HTR-8/SVneo (cell line): ENCODE measurements at places on chromosomes 6 and 20.
A peak's percentile ranks its signal among the peaks of the same experiment; 100 is the strongest.

DNA sequence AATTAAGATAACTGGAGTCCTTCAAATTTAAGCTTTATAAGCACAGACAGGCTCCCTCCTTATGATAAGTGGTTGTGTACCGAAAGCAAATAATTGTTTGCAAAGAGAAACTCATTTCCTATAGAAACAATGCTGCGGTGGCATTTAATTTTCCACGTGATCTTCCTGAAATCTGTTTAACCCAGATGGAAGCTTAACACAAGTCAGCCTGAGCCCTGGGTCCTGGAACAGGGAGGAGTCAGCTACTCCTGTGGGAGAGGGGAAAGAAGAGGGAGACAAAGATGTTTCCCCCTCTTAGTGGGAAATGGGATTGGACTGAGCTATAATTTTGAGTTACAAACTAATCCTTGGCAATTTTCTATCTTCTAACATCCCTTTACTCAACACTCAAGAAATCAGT lies 136.5 kb downstream of the ELOVL4 start:
- no peak for DNase-seq

DNA sequence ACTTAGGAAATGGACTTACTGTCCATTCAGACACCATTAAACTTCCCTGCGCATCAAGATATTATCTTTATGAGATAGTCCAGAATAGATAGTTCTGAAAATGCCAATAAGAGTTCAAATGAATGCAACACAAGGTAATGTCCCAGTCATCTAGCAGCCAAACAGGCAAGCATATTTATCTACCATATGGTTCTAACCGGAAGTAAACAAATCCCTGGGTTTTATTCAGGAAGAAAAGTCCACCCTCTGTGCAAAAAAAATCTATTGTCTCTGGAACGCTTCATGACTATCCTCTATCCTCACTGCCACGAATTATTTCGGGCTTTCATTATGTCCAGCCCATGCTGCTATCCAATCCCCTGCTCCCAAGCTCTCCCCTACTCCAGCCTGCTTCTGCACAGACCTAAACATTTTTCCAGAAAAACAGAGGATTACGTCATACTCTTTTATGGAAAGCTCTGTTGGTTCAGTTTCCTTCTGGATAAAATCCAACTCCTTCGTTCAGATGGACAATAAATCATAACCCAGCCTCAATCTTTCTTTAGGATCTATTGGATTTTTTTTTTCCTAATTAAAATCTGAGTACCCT lies 11.4 kb downstream of the PPIL6 start:
- DNase-seq = no peak

- no peak for DNase-seq
These were observed 11.2 kb upstream of the PRIM2 start for GRCh38 chr6:57306273-57306672.

DNA sequence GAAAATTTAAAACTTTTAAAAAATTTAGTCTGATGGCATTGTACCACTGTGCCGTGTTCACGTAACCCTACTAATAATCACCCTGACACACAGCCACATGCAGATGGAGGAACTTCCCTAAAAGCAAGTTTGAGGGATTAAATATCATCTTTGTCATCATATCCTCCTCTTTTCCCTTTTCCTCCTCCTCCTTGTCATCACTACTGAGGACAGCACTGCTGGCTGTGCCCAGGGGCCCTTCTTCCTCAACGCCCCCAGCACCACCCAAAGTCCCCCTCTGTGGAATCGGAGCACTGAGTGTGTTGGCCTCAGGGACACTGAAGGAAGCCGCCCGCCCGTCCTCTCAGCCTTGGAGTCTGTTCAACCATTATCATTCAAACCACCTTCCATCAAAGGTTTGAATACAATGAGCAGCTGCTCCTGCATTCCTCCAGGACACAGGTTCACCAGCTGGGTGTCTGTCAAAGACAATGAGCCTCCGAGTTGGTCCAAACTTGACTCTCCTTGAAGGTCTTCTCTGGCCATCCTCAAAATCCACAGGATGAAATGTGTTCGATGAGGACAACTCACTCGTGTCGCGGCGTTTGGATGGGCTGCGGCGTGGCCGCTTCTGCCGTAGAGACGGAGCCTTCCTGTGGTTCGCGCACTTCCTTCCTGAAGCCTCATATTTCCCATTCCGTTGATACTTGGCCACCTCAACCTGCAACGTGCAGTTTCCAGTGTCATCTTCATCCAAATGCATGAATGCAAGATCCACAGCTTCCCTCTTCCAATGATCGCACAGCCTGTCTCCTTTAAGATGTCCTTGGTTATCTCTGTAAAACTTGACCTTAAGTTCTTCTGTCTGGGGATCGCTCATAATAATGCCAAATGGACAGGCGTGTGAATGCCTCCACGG lies 23.3 kb downstream of the NQO2 start:
- DNase-seq = no peak

DNA sequence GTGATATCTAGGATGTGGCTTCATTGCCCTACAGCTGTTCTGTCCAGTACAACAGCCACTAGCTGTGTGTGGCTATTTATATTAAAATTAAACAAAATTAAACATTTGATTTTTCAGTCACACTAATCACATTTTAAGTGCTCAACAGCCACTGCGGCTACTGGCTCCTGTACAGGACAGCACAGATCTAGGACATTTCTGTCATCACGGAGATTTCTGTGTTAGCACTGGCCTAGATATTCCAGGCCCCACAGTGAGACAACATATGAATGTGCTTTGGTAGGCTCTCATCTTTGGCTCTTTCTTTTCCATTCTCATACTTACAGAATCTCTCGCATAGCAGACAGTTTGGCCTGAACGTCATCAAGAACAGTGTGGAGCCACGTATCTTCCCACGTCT lies 48.4 kb upstream of the ZBTB24 start:
- DNase-seq = no peak

GRCh38 chr20:62629864-62630470 lies 12.3 kb upstream of the SLCO4A1 start:
- DNase-seq = no peak

DNA sequence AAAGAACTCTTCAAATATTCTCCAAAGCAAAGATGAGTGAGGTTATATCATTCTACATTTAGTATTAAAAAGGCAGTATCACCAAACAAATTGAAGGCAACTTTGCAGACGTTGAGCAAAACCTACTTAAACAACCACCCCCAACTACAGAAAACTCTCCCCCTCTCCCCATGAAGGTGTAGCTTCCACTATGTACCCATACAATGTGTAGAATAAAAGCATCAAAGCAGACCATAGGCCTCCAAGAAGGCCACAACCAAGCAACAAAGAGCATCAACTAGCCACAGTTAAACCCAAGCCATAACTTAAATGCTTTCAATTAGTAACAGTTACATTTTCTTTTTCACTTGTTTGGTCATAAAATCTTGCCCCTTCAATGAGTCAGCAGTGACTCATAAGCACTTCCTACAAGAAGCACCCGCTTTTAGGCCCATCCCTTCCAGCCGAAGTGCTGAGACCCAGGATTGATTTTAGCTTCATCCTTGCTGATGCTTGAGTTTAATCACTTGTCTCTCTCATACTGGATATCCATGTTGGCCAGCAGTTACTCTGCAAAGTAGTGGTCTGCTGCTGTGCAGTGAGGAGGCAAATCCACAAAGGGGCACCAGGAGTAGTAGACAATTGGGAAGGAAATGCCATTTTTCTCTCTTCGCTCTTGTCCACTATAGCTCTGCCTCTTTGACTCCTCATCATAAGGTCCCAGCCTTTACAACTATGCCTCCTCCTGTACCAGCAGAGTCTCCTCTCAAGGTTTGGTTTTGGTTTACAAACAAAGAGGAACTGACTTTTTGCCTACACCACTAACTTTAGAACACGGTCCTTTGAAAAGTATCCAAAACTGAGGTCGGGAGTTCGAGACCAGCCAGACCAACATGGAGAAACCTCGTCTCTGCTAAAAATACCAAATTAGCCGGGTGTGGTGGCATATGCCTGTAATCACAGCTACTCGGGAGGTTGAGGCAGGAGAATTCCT lies 8.4 kb upstream of the NUP153 start:
- peak; percentile 74 for DNase-seq

GRCh38 chr6:32178547-32179440 lies 589 bp downstream of the RNF5 start:
- no peak for DNase-seq

GRCh38 chr20:62918831-62919230 lies 7.5 kb downstream of the DIDO1 start:
- no peak for DNase-seq

DNA sequence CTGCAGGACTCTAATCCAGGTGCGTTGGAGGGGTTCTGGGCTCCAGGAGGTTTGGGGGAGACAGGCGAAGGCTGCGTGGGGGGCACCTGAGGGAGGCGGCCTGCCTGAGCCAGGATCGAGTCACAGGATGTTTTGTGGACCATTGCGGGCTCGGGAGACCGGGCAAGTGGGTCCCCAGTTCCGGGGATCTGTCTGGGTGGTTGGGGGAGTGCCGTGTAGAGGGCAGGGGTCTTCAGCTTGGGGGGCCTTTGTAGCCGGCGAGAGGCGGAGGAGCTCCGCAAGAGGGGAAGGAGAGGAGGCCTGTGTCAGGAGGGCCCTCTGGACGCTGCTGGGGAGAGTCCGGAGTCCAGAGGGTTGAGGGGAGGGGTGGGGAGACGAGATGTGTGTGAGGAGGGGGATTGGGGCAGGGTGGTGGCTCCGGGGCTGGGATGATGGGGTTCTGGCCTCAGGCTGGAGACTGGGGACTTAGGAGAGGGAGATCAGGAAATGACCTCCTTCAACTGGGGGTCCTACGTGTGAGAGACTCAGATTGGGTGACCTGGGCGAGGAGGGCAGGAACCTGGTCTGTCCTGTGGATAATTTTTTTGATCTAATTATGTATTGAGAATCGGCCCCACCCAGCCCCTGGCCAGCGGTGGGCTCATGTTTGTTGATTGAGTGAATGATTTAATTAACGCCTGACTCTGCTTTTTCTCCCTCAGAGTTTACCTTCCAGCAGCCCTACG lies 505 bp downstream of the SNAI1 start:
- no peak for DNase-seq
